ENCODE measurements at places on chromosomes 16 and 17. TPM values are rescaled to one million over a fixed set of nuclear protein-coding genes. Genes with fewer than 3 reads are reported as not detected.

Gene UBALD1
- 52.1 TPM for total RNA-seq

Gene GNG13
- total RNA-seq = not detected

Gene CORO6
- total RNA-seq = 7.5 TPM

Gene ALOX12B
- 1.8 TPM for total RNA-seq

Gene MOSMO
- total RNA-seq = 10.2 TPM

Gene NPIPB5
- total RNA-seq = 26.4 TPM

Gene IRX6
- total RNA-seq = not detected

Gene SARM1
- 4.6 TPM for total RNA-seq

Gene PRSS8
- 1.1 TPM for total RNA-seq

Gene ZG16
- total RNA-seq = not detected

Gene SMIM22
- not detected for total RNA-seq

Gene KRT40
- total RNA-seq = not detected

Gene NPIPB2
- total RNA-seq = 4.0 TPM

Gene IGSF6
- total RNA-seq = not detected

Measured in A549 treated with GW870086 at 1 μM for 4 hours (cell line).